Activated CD4-positive, alpha-beta memory T cell treated with anti-CD3 and anti-CD28 coated beads, Interleukin-2, amount 10 ng/mL, durations not matched to agents 7 days and 5 days (primary cell): ENCODE measurements at places on chromosomes 3 and 15. TPM values are rescaled to one million over a fixed set of nuclear protein-coding genes. Genes with fewer than 3 reads are reported as not detected.

The CIDEC gene
- not detected for total RNA-seq

The TMEM266 gene
- not detected for total RNA-seq

The ARPP21 gene
- total RNA-seq, result not detected

The IQCF5 gene
- total RNA-seq, result not detected

The PAQR9 gene
- not detected for total RNA-seq

The PPIB gene
- total RNA-seq, result 410 TPM

The HESX1 gene
- total RNA-seq, result 0.98 TPM

The UROC1 gene
- not detected for total RNA-seq

The ANKRD63 gene
- total RNA-seq, result not detected

The MYO5A gene
- 41.3 TPM for total RNA-seq

The SELENOK gene
- total RNA-seq, result 80.9 TPM

The SLC22A13 gene
- 0.25 TPM for total RNA-seq

The CAMK2N2 gene
- total RNA-seq, result not detected

The TRH gene
- not detected for total RNA-seq

The C3orf85 gene
- total RNA-seq, result not detected

The CLN6 gene
- total RNA-seq, result 41.3 TPM
